ENCODE measurements at places on chromosomes 7 and 10.

- no peak for DNase-seq
Measured at GRCh38 chr10:119827430-119827829, 45.2 kb downstream of the MCMBP start.

- DNase-seq: no peak
Measured at GRCh38 chr7:51324206-51324898, 7.7 kb upstream of the COBL start.

DNA sequence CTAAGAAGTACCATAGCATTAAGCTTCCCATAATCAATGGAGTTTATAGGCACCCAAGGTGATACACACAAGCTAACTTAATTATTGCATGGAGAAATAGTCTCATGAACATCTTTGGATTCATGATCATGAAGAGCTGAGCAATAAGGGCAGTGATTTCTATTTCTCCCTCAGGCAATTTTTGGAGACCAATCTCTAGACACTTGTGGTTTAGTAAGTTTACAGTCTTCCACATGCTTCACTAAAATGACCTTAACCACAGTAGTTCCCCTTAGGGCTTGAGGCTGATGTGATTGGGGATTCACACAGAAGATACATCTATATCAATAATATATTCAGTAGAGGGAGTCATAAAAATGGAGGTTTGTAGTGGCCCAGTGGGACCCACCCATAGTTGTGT lies 241.2 kb downstream of the CCDC7 start:
- DNase-seq: no peak

- no peak for DNase-seq
Measured at GRCh38 chr7:154794147-154794780, 208.7 kb downstream of the PAXIP1 start.

DNA sequence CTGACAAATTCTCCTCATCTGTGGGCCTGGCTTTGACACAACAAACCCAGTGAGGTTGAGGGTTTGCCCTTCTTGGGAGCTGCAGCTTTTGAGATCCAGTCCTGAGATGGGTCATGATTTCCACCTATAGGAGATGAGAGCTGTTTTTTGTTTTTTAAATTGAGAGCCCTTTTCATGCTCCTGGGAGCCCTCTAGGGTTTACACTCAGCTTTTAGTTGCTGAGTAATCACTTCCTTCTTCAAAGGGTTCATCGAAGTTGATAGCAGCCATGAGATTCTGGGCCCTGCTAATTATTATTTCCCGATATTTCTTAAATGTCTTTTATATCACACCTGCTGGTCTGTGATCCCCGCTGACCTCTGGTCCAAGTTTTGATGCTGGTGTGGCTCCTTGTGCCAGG lies 47.3 kb upstream of the VIPR2 start:
- peak; percentile 4 for DNase-seq

DNA sequence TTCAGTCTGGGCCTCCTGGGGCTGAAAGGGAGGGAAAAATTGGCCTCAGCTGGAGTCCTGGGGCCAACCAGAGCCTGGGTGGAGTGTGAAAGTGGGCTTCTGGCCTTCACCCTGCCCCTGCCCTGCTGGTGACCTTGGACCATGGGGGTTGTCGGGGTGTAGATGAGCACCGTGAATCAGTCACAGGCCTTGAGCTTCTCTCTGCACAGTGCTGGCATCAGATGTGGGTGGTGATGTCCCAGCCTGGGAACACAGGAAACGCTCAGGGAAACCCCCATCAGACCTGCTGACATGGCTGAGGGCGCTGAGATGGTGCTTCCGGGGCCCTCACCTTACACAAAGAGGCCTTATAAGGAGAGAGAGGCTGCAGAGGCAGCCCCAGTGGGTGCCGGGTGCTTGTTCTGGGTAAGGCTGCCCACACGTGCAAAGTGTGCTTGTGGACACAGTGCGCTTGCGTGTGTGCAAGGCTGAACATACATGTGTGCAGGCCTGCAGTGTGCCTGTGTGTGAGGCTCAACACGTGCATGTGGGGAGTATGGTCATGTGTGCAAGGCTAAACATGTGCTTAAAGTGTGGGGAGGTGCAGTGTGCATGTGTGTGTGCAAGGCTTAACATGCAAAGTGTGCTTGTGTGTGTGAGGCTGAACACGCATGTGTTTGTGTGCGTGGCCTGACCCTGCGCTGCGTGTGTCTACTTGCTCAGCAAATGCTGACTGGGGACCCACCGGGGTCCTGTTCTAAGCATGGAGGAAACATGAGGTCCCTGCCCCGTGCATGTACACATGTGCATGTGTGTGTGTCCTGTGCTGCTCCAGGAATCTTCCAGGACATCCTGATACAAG lies 6.5 kb downstream of the ARPC1B start:
- no peak for DNase-seq

GRCh38 chr10:113528876-113529275 lies 24.0 kb upstream of the HABP2 start:
- no peak for DNase-seq

DNA sequence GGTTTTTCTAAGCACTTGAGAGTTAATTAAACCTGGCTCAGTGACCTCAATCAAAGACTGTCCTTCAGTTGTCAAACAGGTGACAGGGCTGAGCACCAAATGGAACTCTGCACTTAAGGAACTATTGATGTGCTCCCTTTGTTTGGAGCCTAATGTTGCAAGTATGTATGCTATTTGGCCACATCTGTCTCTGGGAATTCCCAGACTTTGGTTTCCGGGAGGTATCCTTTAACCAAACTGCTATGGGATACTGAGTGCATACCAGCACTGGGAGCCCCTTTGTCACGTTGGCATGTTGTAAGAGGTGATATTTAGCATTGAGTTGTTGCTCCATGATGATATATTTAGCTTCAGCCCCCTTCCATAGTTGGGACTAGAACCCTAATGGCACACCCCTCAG lies 25.2 kb downstream of the ASZ1 start:
- no peak for DNase-seq

DNA sequence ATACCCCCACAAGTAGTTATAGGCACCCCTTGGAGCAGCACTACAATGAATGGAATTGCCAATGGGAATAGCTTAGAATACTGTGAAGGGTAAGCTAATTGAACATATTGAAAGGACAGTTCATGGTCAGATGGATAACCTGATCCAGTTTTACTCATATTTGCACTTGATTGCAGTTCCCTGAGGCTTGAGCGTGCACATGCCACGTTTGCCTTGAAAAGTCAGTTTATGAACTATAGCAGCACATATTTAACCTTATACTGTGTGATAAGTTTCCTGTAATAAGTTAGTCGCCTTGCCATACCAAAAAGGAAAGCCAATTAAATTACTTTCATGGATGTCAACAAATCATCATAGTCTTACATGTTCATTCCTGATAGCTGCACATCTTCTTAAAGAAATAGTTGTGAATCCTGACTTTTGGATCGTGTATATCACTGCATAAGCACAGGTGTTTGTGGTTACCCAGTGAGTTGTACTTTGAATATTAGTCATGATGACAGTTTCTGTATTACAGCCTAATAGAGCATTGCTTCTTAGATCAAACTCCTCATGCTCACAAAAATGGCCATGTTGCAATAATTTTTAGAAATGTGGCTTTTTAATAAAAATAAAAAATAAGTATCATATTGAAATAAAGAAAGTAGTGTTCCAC lies 21.6 kb downstream of the DNTT start:
- DNase-seq: no peak

DNA sequence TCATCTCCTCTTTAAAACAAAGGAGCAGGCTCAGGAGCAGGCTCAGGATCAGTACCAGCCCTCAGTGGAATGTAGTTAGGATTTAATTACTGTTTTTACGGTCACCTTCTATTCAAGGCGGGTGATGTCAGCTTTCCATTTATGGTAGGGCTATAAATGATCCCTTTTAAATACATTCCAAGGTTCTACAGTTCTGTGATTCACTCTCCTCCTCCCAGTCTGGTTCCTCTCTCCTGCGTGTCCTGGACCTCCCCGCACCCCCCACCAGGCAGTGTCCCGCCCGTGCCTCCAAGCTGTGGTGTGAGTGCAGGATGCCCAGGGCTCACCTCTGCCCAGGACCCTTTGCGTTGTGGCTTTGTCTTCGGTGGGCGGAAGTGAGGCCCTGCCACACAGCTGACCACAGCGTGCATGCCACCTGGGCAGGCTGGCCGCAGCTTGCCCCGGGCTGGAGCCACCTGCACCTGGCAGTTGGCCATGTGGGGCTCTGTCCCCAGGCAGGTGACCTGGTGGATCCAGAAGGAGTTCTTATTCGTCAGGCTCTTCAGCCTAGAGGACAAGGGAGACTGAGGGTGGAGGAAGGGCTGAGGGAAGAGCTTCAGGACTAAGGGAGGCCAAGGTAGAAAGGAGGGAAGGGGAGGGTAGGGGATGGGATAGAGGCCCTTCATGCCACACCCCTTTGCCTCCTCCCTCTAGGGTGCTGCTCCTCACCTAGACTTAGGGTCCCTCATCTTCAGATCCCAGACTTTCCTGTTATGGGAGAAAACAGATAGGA lies 9.1 kb downstream of the LOXL4 start:
- no peak for DNase-seq

GRCh38 chr10:807958-808353 lies 118.5 kb upstream of the DIP2C start:
- no peak for DNase-seq

DNA sequence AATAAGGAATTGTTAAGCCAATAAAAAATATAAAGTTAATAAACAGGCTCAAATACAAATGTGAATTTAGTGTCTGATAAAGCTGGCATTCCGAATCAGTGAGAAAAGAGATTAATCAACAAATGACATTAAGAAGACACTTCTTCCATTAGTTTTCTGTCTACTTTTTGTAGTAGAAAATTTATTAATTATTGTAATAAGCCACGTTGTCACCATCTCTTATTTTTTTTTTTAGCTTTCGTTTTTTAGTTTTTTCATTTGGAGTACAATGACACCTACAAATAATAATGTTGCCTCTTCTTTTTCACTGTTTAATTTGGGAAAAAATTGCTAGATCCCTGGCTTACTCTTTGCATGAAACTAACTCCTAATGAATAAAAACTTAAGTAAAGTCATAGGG lies 46.8 kb upstream of the STEAP1B start:
- no peak for DNase-seq

- no peak for DNase-seq
Measured at GRCh38 chr10:30455816-30456215, 21.8 kb downstream of the MAP3K8 start.

DNA sequence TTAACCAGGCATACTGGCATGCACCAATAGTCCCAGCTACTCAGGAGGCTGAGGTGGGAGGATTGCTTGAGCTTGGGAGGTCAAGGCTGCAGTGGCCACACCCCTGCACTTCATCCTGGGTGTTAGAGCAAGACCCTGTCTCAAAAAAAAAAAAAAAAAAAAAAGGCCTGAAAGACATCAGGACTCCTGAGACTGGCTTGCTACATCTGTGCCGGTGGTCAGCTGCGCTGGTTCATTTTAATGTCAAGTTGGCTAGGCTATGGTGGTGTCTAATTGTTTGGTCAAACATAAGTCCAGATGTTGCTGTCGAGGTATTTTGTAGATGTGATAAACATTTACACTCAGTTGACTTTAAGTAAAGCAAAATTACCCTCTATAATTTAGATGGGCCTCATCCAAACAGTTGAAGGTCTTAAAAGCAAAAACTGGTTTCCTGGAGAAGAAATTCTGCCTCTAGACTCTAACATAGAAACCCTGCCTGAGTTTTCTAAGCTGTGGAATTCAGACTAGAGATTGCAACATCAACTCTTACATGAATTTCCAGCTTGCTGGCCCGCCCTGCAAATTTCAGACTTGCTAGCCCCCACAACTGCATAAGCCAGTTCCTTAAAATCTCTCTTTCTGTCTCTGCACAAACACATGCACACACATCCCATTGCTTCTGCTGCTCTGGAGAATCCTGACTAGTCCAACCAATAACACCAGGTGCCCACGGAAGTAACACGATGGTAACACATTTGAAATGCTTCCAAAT lies 18.2 kb downstream of the MYOF start:
- no peak for DNase-seq

GRCh38 chr10:33122014-33122809 lies 164.2 kb upstream of the ITGB1 start:
- no peak for DNase-seq

DNA sequence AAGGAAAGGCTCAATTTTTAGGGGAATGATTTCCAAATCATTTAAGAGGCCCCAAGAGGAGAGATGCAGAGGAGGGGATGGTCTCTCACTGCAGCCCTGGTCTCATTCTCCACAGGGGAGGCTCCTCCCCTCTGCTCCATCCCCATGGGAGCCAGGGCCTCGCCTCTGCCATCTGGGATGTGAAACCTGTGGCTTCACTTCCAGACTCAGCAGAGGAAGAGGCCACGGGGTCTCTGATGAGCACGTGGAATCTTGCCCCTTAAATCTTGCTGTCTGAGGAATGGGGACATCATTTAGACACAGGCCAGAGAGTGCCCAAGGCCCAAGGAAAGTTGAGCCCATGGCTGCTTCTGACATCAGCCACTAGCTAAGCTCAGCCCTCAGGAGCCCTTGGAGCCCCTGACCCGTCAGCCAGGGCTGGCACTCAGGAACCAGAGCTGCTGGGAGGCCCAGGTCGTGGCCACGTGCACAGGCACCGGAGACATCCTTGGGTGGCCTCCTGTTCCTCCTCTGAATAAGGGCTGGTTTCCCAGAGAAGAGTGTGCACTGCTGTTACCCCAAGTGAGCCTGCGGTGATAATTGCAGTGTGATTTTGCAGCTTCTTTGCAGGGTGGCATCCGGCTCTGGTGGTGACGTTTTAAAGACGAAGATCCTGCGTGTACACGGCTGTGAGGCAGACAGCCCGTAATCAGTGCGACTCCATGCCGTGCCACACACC lies 50.5 kb downstream of the VIPR2 start:
- DNase-seq: no peak

GRCh38 chr7:111985798-111986197 lies 220.4 kb downstream of the DOCK4 start:
- DNase-seq: no peak

DNA sequence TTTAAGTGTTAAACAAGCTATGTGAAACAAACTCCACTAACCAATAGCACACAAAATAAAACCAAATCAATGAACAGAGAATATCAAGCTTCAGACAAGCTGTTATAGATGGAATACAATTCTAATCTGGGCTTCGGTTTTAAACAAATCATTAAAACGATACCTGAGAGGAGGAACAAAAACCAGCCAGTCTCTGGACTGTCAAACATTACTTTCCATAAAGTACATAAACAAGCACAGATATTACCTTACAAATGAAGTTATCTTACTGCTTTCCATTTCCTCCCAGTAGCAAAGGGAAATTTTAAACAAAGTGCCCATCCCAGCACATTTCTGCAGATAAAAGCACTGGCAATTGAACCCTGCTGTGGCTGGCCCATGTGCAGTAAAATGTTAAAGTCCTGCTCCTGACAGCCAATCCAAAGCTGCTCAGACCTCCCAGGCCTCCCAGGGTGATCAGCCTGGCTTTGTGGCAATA lies 128.0 kb downstream of the NRCAM start:
- no peak for DNase-seq

DNA sequence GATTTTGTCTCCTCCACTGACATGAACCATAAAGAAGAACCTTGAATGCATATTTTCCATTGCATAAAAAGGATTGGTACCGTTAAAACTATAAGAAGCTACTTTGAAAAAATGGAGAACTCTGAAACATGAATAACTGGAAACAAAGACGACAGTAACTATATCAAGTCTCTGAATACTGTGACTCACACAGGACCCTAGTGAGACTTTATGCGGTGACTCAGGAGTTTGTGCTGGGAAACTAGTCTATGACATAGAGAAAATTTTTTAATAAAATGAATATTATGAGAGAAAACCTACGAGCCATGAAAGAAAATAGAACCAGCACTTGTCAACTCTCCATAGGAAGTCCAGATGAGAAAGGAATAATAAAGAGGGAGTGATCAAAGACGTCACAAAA lies 339.9 kb upstream of the ADARB2 start:
- DNase-seq: no peak
